GM23338 (cell line): ENCODE measurements at places on chromosomes 2 and 18. TPM values are rescaled to one million over a fixed set of nuclear protein-coding genes. Genes with fewer than 3 reads are reported as not detected.

FMNL2 gene
- polyA plus RNA-seq: 14.5 and 16.5 TPM in 2 replicates

SCYGR7 gene
- not detected in 2 replicates for polyA plus RNA-seq

CFC1 gene
- polyA plus RNA-seq: 0.28 and 0.66 TPM in 2 replicates

SULT1C2 gene
- 1.2 and 1.9 TPM in 2 replicates for polyA plus RNA-seq

FIGN gene
- 12.1 and 23.6 TPM in 2 replicates for polyA plus RNA-seq

ZNF385B gene
- polyA plus RNA-seq: 3.1 and 4.6 TPM in 2 replicates

TRIM43 gene
- polyA plus RNA-seq: 0.40 TPM in 1 of 2 replicates, not detected in the other

IHH gene
- not detected in 2 replicates for polyA plus RNA-seq

LTBP1 gene
- polyA plus RNA-seq: 14.2 and 15.7 TPM in 2 replicates

PRADC1 gene
- 6.8 and 8.3 TPM in 2 replicates for polyA plus RNA-seq

LYG1 gene
- polyA plus RNA-seq: 0.50 and 0.57 TPM in 2 replicates

SLC8A1 gene
- polyA plus RNA-seq: 2.3 and 2.5 TPM in 2 replicates

UGT1A7 gene
- polyA plus RNA-seq: not detected in 2 replicates

PTRHD1 gene
- polyA plus RNA-seq: 105 and 128 TPM in 2 replicates

ATP6V1B1 gene
- polyA plus RNA-seq: not detected in 2 replicates

PXDN gene
- polyA plus RNA-seq: 38.5 and 42.2 TPM in 2 replicates

NETO1 gene
- 10.8 and 13.0 TPM in 2 replicates for polyA plus RNA-seq

REG3A gene
- polyA plus RNA-seq: not detected in 2 replicates

HAAO gene
- 2.4 and 3.2 TPM in 2 replicates for polyA plus RNA-seq

ST8SIA5 gene
- polyA plus RNA-seq: 3.0 and 3.3 TPM in 2 replicates

C18orf63 gene
- polyA plus RNA-seq: not detected in 2 replicates

GKN1 gene
- polyA plus RNA-seq: not detected in 2 replicates

CD207 gene
- not detected in 2 replicates for polyA plus RNA-seq

AQP4 gene
- polyA plus RNA-seq: 0.30 and 1.1 TPM in 2 replicates

M1AP gene
- 2.8 and 5.1 TPM in 2 replicates for polyA plus RNA-seq

UGT1A1 gene
- polyA plus RNA-seq: not detected in 2 replicates

HTRA2 gene
- 17.8 and 19.5 TPM in 2 replicates for polyA plus RNA-seq

SAG gene
- not detected in 2 replicates for polyA plus RNA-seq

CD8B2 gene
- polyA plus RNA-seq: 0.06 TPM in 1 of 2 replicates, not detected in the other

CHRND gene
- 0.11 TPM in 1 of 2 replicates, not detected in the other for polyA plus RNA-seq

SERPINB11 gene
- not detected in 2 replicates for polyA plus RNA-seq

IGFBP5 gene
- polyA plus RNA-seq: 0.43 and 0.70 TPM in 2 replicates

SERTAD2 gene
- 6.4 and 6.7 TPM in 2 replicates for polyA plus RNA-seq

TXNDC2 gene
- 0.16 TPM in 1 of 2 replicates, not detected in the other for polyA plus RNA-seq
